ENCODE measurements at places on chromosomes 1 and 21.

- no peak for DNase-seq
Measured at GRCh38 chr1:3055051-3055450, 14.0 kb upstream of the PRDM16 start.

DNA sequence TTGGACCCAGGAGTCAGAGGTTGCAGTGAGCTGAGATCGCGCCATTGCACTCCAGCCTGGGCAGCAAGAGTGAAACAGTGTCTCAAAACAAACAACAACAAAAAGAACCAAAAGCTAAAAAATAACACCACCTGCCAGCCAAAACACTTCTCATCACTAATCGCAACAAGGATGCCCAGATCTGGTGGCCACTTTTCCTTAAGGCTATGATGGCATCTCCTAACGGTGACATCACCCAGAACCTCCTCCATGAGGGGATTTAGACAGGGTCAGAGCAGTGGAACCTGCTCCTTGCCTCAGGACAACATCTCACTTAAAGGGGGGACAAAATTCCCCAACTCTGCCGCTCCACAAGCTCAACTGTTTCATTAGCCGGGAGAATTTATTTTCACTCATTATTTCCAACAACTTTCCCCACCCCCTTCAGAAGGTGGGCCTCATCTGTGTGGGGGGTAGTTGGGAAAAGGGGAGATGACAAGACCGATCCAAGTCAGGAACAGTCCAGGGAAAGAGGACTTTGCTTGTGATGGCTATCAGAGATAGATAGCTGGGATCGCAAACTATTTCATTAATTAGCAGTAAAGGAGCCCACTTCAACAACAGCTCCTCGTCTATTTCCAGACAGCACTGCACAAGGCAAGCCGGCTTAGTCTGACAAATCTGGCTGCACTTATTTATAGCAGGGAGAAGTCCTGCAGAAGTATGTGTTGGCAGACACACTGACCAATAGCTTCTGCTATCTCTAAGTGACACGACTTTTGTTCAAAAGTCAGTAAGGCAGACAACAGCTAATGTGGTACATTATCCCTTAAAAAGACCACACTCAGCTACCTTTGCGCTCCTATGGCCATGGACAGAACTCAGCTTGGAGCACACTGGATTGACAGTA, 2.6 kb downstream of the PABPC4 start:
- no peak for DNase-seq

DNA sequence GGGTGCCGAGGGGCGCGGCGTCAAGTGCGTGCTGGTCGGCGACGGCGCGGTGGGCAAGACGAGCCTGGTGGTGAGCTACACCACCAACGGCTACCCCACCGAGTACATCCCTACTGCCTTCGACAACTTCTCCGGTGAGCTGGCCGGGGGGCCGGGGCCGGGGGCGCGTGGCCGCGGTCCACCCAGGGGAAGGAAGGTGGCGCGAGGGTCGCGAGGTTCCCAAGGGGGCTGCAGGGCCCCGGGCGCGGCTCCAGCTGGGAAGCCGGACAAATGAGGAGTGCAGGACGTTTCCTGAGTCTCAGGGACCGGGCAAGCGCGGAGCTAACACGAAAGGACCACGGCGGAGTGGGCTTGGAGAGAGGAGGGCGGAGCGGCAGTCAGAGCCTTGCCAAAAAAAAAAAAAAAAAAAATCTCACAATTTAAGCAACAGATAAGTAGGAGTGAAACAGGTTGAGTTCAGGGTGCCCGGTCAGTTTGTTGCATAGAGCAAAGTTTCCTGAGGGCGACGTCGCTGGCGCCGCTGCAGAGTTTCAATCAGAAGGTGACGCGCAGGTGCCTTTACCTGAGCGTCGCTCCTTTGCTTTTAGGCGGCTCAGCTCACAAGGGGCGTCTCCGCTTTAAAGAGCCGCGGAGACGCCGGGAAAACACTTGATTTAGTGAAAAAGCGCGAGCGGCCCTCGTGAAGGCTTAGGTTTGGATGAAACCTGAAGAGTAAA, 750 bp downstream of the RHOU start:
- peak; percentile 14 for DNase-seq

- no peak for DNase-seq
Measured at GRCh38 chr21:45142469-45143308, 68.3 kb downstream of the ADARB1 start.

GRCh38 chr1:186628910-186629309, 51.3 kb downstream of the PTGS2 start:
- DNase-seq = no peak

DNA sequence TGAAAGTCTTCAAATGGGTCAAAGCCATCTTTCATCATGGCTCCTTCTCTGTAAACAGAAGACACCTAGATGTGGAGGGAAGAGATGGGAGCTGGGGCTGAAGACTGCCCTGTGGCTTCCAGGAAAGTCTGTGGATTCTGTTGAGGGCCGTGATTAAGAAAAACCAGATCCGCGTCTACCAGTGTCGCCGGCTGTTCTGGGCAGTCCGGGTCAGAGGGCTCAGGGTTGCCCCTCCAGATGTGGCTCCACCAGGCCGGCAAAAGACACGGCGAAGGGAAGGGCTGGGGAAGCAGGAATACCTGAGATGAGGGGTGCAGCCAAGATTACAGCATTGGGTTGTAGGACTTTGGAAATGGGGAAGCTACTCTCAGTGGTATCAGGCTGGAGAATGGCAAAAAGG, 162.6 kb downstream of the RHOU start:
- DNase-seq = no peak

DNA sequence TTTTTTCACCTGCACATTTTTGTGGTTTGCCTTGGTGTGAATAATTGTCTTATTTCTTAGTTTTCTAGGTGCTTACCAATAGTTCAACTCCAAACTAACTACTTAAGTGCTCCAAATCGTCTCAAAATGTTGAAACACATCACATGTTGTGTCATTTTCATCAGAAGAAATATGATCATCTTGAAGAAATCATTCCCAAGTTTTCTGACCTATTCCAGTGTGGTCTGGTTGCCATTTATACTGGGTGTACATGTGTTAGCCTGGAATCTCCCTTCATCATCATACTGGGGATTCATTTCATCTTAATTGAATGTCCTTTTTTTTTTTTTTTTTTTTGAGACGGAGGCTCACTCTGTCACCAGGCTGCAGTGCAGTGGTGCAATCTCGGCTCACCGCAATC, 67.0 kb downstream of the EIF2B3 start:
- no peak for DNase-seq

- DNase-seq = no peak
Measured at GRCh38 chr1:237542525-237543418, 347.9 kb downstream of the ZP4 start.

GRCh38 chr1:91948501-91949355, 473 bp upstream of the BRDT start:
- DNase-seq = no peak

- DNase-seq = peak; percentile 43
Measured at GRCh38 chr1:200971955-200972711, 51.4 kb downstream of the KIF21B start.

GRCh38 chr1:149963358-149963757, 26.7 kb upstream of the MTMR11 start:
- DNase-seq = no peak

DNA sequence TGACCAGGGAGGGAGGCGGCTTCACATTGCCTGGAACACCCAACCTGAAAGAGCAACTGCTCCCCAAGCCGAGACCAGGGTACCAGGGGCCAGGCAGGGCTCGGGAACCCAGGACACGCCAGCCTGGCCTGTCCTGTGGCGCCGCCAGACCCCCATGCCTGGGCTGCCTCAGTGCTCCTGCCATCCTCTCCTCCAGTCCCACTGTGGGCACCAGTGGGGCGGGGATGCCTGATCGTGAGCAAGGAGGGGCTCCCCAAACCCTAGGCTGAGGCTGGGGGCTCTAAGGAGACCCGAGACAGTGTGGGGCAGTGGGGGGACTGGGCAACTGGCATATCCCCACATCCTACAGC, 45.1 kb downstream of the WNT9A start:
- no peak for DNase-seq

DNA sequence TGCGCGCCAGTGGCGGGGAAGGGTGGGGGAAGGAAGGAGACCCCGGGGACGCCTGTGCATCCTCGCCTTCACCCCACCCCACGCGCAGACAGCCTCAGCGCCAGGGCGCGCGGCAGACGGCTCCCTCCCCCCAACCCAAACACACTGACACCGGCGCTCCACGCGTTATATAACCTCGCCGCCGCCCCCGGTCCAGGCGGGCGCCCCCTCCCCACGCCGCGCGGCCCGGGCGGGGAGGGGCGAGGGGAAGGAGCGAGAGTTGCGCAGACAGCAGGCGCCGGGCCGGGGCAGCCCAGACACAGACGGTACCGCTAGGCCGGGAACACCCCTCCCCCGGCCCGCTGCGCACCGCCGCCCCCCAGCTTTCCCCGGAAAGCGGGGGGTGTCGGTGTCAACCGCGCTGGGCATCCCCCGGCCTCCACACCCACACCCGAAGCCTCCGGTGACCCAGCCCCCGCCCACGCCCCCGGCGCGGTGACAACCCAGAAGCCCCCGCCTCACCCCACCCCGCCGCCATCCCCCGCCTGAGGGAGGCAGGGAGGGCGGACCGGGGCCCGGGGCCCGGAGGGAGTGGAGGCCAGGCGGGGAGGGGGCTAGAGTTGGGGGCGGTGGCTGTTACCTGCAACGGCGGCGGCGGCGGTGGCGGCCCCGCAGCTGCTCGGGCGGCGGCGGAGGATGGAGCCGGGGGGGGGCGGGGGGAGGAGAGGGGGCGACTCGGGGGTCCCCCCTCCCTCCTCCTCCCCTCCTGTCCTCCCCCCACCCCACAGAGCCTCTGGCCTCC, 432 bp downstream of the AKT3 start:
- DNase-seq = peak; percentile 76

- no peak for DNase-seq
Measured at GRCh38 chr1:245814651-245815050, 659.9 kb downstream of the KIF26B start.

- no peak for DNase-seq
Measured at GRCh38 chr1:47647327-47647845, 209.5 kb downstream of the FOXD2 start.

GRCh38 chr1:89454845-89455521, 69.6 kb upstream of the LRRC8B start:
- DNase-seq = peak; percentile 22

- DNase-seq = no peak
Measured at GRCh38 chr1:172414331-172414730, 6.2 kb upstream of the C1orf105 start.

GRCh38 chr1:213982672-213983492, 4.9 kb upstream of the PROX1 start:
- DNase-seq = no peak

All from stimulated activated CD4-positive, alpha-beta T cell treated with anti-CD3 and anti-CD28 coated beads, TNF-alpha, amount 100 ng/mL, for 4 hours (primary cell).